ENCODE measurements at places on chromosomes 4 and X.

- no peak for DNase-seq
Observed at GRCh38 chr4:127832585-127832984, 48.1 kb upstream of the PLK4 start.

GRCh38 chr4:185956544-185956940 lies 112.4 kb upstream of the TLR3 start:
- DNase-seq: peak; percentile 45

GRCh38 chr4:166458756-166459155 lies 585.7 kb downstream of the TLL1 start:
- no peak for DNase-seq

- DNase-seq: no peak
Observed at GRCh38 chr4:121738780-121739535, 26.0 kb downstream of the SMIM43 start.

- no peak for DNase-seq
Observed at GRCh38 chr4:155692361-155692760, 25.7 kb downstream of the GUCY1A1 start.

DNA sequence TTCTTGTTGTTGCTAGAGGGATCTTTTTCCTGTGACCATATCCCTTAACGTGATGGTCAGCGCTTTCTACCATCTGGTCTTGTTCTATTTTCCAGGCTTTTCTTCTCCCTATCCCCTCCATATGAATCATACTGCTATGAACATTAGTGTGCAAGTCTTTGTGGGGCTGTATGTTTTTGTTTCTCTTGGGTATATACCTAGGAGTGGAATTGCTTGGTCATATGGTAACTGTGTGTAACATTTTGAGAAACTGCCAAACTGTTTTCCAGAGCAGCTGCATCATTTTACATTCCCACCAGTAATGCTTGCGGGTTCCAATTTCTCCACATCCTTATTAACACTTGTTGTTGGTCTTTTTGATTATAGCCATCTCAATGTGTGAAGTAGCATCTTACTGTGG lies 121.4 kb downstream of the SPRY1 start:
- DNase-seq: no peak

GRCh38 chr4:53695540-53696463 lies 104.5 kb upstream of the LNX1 start:
- no peak for DNase-seq

GRCh38 chrX:40434947-40435346 lies 145.8 kb upstream of the ATP6AP2 start:
- no peak for DNase-seq

GRCh38 chrX:31112226-31112999 lies 40.6 kb upstream of the FTHL17 start:
- DNase-seq: no peak

DNA sequence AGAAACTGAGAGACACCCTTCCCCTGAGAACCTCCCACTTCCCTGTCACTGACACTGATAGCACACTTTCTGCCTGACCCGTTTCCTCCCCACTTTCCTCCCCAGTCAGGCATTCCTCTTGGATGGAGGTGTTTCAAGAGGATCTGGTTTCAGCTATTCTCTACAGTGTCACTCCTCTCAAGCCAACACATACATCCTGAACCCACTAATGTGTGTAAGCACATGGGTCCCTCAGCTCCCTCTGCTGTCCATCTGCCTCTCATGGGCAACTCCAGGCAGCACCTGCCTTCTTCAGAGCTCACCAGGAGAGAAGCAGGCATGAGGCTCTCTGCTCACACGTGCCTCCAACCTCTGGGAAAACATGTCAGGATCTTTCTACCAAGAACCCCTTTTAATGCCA lies 207.6 kb downstream of the NAF1 start:
- DNase-seq: peak; percentile 40

GRCh38 chr4:42736527-42737195 lies 79.8 kb upstream of the ATP8A1 start:
- no peak for DNase-seq

- no peak for DNase-seq
Observed at GRCh38 chr4:147137280-147137679, 191.6 kb upstream of the TTC29 start.
